ENCODE measurements at places on chromosomes 5 and 9.

DNA sequence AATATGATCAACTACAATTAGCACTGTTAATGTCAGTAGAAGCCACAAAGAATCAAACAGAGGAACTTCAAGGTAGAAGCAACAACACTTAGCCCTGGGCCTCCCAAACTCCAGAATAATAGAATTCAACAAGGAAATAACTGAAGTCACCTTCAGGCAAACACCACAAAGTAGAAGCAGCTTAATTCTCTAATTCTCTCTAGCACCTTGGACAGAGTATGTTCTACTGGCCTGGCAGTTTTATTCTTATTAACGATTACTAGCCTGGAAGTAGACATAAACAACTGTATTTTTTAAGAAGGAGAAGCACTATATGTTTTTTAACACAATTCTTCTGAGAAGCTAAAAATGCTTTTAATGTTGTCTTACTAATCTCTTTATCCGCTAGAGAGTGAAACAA is 911.9 kb downstream of the DTWD2 start:
- DNase-seq: no peak

DNA sequence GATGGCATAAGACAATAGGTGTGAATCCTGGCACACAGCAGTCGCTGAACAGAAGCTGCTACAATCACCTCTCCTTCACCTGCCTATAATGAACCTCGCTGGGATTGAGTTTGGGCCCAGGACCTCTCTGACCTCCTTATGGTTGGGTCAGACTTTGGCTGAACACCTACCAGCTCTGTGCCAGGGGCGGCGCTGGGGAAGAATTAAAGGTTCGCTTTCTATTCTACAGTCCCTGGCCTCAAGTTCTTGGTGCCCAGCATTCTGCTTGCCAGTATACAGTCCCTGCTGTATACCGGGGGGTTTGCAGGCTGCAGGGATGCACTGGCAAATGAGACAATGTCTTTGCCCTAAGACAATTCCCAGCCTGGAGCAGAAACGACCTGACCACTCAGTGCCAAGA is 895 bp upstream of the STRBP start:
- no peak for DNase-seq

- DNase-seq: no peak
Observed at GRCh38 chr9:16368237-16369087, 502.0 kb downstream of the BNC2 start.

DNA sequence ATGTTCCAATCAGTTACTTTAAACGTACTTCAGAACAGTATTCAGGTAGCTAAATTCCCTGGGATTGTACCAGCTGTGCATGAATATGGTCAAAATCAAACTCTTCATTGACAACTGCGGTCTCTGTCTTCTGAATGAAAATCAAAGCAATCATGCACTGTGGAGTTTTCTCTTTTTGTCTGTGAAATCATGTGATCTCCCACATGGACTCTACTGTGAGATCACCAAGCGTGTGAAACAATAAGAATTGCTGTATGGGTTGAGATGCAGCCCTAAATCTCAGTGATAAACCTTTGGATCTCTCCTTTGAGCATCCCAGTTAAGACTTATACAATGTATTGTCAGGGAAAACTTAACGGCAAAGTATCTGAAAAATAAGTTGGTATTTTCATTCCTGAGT is 6.1 kb downstream of the NRG2 start:
- DNase-seq: no peak

- DNase-seq: no peak
Observed at GRCh38 chr5:77952636-77953212, 176.6 kb upstream of the TBCA start.

DNA sequence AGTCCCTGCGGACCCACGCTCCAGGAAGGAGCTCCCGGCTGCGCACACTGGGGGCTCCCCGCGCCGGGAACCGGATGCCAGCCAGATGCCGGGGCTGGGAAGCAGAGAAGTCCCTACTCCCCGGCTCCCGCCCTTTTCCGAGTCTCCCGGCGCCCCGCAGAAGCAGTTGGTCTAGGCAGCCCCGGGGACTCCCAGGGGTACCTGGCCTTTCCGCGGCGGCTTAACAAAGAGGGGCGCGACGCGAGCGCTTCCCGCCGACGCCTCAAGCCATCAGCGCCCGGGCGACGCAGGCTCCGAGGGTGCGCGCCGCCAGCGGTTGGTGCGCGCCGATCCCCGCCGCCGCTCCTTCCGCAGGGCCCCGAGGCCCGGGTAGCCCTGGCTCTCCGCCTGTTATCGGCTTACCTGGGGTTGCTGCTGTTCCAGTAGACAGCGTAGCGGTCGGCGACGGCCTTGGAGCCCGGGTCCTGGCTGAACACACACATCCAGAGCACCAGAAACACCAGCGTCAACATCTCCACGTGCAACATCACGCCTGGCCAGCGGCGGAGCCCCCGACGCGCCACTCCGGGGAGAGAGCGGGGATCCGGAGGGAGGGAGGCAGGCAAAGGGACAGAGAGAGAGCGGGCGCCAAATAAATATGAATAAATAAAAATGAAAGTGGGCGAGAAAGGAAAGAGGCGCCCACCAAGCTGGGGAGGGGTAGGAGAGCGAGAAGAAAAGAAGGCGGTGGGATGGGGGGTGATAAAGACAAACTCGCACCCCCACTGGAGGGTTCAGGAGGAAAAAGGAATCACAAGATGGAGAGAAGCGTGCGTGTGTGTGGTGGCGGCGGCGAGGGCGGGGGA is 428 bp downstream of the EFNA5 start:
- no peak for DNase-seq

DNA sequence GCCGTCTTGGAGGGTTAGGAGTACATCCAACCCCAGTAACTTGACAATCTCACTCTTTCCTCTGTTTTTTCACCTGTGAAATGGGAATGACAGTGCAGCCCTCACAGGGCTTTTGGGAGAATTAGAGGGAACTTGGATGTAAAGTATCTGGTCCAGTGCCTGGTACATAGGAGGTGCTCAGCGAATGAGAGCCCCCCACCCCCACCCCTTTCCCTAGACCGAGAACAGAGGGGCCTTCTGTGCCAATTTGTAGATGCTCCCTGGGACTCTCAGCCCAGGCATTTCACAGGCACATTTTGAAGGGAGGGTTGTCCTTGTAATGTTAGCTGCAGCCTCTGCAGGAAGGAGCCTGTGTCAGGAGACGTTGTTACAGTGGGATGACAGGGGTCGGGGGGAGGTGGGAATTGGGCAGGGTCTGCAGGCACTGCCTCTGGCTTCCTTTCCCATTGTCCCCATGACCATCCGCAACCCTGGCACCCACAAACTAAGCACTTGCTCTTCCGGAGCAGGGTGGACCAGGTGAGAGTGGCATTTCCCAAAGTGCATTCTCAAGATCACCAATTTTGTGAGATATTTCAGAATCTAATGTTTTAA is 47.0 kb downstream of the AMBP start:
- no peak for DNase-seq

DNA sequence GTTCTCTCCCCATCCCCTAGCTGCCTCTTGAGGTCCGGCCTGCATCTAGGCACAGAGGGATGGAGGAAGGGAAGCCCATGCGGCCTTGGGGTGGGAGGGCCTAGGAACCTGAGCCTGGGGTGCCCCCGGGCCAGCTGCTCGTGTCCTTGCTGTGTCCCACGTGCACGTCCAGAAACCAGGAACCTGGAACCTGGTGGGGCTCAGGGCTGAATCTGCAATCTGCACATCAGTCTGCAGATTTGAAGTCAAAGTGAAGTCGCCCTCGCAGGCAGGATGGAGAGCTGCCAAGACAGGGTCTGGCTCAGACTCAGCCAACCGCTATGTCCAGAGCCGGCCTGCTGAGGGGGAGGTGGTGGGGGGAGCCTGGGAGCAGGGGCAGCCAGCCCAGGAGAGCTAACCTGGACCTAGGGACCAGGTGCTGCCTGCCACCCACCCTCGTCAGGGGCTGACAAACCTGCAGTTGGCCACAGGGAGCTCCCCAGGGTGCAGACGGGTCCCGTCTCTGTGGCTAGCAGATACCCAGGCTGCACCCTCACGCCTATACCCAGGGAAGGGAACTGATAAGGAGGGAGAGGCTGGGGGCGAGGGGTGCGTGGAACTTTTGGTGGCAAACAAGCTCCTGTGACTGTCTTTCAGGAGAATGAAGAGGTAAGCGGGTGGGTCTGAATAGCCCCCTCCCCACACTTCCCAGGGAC is 103.5 kb upstream of the SIMC1 start:
- DNase-seq: no peak

DNA sequence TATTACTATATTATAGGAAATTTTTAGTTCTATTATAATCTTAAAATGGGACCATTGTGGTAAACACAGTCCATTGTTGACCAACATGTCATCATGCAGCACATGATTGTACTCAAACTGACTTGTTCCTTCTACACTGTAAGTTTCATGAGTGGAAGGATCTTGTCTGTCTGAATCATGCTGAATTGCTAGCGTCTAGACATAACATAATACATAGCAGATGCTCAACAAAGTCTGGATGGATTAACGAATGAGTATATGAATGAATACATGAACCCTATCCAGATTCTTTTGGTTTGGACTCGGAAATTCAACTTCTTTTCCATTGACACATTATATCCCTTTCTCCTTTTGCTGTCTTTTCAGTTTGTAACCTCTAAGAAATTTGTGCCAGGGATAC is 429.2 kb upstream of the SGCD start:
- no peak for DNase-seq

GRCh38 chr5:127587246-127587917 is 61.5 kb upstream of the CTXN3 start:
- no peak for DNase-seq

GRCh38 chr9:17272536-17272935 is 137.7 kb downstream of the CNTLN start:
- no peak for DNase-seq

DNA sequence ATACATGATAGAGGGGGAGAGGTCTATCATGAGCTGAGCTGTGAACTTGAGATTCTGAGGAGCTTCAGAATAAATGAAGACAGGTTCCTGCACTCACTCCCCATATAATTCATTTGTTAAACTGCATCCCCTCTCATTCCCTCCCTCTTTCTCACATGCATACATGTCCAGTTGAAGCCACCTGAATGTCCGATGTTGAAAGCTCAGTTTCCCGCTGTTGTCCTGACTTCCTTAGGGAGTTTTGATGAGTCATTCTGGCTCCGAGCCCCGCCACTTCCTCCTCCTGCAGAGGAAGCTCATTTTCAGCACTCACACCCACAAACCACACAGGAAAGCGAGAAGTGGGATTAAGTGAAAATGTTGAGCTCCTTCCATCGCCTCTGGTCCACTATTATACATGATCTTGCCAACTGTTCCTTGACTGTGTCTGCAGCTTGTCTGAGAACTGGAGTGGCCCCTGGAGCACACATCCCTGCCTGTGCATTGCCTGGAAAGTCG is 121.2 kb downstream of the CEMIP2 start:
- DNase-seq: no peak

GRCh38 chr9:101711330-101711941 is 27.0 kb downstream of the GRIN3A start:
- no peak for DNase-seq

DNA sequence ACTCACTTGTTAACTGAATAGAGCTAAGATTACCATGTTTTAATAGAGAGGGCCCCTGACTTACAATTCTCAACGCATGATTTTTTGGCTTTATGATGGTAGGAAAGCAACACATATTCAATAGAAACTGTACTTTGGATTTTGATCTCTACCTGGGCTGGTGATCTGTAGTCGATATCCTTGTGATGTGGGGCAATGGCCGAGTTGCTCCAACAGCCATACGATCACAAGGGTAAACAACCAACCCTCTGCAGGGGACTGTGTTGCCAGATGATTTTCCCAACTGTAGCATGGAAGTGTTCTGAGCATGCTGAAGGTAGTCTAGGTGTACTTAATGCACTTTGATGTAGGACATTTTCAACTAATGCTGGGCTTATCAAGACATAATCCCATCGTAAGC is 36.5 kb downstream of the NSUN2 start:
- DNase-seq: no peak

GRCh38 chr9:3696368-3696767 is 170.6 kb upstream of the RFX3 start:
- DNase-seq: no peak

DNA sequence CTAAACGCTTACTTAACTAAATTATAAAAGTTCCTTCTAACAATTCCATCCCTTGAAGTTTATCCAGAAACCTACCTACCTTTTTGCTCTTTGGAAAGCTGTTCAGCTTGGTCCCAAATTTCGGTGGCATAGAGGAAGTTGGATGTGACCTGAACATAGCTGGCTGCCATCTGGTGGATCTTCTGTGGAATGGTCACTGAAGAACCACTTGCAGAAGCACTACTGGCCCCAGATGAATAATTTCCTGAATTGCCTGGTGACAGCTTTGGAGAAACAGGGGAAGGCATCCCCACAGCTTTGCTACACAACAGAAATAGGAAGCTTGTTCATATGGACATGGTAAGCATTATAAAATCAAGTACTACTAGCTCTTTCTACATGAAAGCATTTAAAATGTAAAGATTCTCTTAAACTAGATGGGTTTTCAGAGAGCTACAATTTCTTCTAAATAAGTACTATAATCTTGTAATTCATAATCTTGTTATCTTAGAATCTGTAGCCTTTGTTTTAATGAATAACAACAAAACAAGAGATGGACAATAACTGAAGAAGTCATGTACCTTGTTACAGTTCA is 9.9 kb downstream of the LEAP2 start:
- DNase-seq: no peak

GRCh38 chr5:84088996-84089395 is 295.7 kb downstream of the EDIL3 start:
- DNase-seq: no peak

DNA sequence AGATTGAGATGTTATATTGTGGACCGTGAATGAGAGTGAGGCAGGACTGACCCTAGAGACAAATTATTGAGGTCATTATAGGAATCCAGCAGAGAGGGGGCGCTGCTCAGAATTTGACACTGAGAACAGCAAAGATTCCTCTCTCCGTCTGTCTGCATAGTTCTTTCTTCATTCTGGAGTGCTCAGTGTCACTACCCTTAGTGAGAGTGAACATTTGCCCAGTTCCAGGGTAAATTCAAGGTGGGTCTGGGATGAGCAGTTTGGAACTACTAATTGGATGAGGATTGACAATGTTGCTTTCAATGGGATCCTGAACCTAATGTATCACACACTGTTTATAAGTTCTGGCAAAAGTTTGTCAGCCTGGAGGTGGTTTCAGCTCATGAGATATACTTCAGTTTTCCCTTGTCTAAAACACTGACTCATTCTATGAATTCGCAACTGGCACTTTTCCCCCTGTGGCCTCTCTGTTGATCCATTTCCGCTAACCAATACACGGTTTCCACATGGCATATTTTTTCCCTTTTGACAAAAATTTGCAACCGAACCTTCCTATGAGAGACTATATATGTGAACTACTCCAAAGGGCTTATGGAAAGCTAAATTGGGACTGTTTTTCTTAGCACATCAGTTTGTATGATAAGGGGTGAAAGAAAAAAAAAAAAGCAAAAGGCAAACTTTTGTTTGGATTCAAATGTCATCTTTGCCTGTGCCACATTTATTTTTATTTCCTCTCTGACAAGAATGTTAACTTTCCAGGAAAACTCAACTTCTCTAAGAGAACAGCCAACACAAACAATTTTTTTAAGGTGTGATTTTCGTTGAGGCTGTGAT is 1240.7 kb upstream of the WWC1 start:
- DNase-seq: no peak

- no peak for DNase-seq
Observed at GRCh38 chr9:135591506-135592330, 30.2 kb downstream of the PAEP start.

- no peak for DNase-seq
Observed at GRCh38 chr5:131302506-131302905, 38.7 kb downstream of the CDC42SE2 start.

- DNase-seq: no peak
Observed at GRCh38 chr5:190366-191035, 794 bp upstream of the LRRC14B start.
